ENCODE measurements at places on chromosomes 3 and 15.

DNA sequence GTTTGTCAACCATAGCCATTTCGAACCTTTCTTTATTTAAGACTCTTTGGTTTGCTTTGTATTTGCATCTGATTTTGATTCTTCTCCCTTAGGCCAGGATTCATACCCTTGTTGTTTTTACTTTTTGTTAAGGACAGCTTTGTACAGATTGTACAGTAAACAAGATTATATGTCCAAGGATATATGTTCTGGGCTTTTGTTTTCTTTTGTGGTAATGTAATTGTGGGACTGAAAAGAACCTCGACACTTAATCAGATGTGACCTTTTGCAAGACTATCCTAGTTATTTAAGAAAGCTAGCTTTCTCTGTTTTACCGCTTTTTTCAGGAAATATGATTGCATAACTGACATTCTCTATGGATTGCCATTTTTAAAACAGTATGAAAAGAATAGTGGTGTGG is 67.0 kb upstream of the SAMMSON start:
- DNase-seq, result no peak

GRCh38 chr3:190605385-190605784 is 91.5 kb downstream of the IL1RAP start:
- no peak for DNase-seq

GRCh38 chr3:52403955-52404354 is 40.9 kb downstream of the SEMA3G start:
- DNase-seq, result no peak

DNA sequence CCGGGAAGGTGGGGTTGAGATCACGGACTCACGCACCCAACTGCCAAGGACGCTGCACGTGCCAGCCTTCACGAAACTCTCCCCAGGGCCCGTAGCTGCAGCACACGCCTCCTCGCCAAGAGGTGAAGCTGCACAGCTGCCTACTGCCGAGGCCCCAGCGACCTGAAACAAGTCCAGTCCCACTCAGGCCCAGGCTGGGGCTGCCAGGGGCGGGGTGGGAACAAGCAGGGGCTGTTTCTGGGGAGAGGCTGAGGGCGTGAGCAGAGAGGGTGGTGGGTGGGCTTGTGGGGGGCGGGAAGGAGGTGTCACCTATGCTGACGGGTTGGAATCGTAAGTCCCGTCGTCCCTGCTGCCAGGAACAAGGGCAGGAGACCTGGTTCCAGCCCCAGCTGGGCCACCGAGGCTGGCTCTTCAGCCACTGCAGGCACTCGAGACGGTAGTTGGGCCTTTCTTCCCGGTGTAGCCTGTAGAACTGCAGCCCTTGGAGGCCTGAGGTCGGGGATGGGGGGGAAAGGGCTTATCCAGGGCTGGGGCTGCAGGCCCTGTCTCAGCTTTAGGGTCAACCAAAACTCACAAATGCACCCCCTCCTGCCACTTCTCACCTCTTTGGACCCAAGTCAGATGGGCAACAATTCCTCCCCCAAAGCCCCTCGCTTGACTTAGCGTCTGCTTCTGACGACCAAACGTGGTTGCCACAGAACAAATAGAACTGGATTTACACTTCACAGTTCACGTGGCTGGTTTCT is 44.4 kb downstream of the MUC20 start:
- DNase-seq, result no peak

DNA sequence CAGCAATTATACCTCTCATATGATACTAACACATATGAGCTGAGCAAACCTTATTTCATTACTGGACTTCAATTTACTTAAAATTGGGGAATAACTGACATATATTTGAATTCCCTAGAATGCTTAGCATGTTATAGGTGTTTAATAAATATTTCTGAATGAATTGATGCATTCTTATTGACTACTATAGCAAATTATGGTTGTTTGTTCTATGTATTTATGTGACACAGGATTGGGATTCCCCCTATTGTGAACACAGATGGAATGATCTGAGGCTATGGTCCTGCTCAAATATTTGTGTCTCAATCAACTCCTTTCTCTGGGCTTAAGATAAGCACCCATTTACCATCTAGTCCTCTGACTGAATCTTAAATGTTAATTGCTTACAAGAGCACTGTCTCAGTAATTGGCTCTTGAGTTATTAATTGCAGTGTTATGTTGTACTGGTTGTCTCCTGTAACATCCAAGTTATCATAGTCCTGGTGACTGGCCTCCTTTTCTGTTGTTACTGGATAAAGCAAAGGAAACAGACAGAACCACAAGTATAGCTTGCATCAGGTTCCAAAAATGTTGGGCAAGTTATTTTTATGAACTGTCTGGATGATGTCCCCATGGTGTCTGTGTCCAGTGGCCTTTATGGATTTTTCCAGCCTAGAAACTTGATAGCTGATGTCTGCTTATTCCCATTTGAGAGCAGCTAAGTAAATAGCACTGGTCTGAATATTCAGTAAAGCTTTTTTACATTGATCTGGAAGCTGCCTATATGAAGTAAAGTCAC is 2.3 kb upstream of the UACA start:
- DNase-seq, result no peak

GRCh38 chr3:42094128-42094527 is 3.0 kb downstream of the TRAK1 start:
- DNase-seq, result no peak

DNA sequence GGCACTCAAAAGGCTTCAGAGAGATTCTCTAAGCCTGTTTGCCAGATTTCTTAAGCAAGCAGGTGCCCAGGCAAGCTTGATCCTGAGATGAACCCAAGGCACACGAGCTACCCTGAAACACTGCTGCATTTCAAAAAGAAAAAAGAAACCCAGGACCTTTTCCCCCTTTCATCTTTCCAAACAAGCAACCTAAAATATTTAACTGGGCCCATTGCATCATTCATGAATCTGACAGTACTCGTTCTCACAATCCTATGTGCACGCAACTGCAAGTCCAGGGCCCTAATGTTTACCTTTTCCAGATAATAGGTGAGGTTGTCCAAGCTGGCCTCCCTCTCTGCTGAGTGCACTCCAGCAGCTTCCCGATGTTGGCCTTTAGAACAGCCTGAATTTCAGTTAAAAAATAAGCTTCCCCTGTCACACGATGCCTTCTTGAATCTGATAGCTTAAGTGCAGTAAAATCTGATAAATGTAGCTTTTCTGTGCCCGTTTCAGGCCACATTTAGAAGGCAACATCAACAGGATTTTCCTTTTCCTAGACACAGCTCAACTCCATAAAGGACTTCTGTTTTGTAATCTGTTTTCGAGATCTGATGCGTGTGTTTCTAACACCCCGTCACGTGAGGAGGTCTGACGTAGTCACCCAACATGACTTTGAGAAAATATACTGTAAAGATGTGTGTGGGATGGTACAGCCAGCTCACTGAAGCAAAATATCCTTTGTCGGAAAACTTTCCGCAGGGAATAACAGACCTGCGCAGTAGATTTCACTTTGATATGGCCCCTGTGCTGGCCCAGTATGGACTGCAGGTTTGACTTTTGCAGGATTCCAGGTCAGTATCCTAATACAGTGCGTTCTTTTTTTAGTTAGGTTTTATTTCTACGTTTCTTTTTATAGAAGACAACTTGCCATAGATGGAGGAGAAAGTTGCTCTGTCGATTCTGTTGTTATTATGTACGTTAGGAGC is 55.1 kb upstream of the RASA2 start:
- peak; percentile 27 for DNase-seq

GRCh38 chr15:39692356-39693327 is 90.0 kb downstream of the FSIP1 start:
- peak; percentile 37 for DNase-seq

GRCh38 chr3:160486459-160486869 is 36.9 kb upstream of the TRIM59 start:
- DNase-seq, result peak; percentile 63

DNA sequence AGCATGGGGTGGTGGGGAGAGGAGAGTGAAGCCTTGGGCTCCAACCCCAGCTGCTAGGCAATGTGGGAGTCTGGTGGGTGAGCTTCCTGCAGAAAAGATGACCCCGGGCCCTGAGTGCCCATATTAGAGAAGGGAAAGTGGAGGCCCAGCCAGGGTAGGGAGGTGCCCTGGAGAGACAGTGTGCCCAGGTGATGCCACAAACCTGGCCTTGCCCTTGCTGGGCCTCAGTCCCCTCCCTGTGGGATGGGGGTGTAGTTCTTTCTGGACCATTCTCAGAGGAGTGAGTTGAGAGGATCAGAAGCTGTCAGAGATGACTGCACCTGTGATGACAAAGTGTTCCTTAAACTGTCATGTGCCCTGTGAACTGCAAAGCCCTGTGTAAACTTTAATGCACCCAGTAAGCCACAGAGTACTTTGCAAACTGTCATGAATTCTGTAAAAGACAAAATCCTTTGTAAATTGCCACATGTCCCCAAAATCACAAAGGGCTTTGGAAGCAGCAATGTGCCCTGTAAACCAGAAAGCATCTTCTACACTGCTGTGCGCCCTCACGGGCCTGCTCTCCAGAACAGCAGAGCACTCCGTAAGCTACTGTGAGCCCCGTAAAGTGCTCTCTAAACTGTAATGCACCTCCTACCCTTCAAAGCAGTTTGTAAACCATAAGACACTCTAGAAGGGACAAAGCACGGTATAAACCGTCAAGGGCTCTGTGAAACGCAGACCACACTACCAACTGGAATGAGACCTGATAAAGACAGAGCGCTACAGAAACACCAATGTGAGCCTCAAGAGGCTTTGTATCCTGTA is 51.3 kb upstream of the FGD5 start:
- DNase-seq, result no peak

DNA sequence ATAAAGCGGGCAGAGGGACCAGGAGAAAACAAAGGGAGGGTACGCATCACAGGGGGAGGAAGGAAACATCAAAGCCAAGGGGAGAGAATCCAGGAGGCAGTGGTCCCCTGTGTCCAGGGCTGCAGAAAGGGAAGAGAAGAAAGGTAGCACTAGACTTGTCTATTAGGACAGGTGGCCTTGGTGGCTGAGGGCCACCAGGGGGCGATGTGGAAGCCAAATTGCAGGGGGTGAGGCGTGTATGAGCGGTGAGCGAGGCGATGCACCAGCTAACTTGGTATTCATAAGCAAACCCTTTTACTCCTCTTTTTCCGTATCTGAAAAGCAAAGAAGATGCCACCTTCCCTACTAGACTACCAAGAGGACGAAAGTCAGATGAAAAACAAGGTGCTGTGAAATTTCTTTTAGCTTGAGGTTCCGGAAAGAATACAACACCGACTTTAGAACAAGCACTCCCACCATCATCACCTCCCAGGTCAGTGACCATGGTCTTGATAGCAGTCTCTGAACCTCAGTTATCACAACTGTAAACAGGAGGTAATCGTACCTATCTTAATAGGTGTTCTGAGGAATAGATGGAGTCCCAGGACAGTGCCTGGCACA is 654.4 kb upstream of the ADAMTS9 start:
- no peak for DNase-seq

GRCh38 chr3:166889241-166889640 is 490.9 kb downstream of the ZBBX start:
- DNase-seq, result no peak

DNA sequence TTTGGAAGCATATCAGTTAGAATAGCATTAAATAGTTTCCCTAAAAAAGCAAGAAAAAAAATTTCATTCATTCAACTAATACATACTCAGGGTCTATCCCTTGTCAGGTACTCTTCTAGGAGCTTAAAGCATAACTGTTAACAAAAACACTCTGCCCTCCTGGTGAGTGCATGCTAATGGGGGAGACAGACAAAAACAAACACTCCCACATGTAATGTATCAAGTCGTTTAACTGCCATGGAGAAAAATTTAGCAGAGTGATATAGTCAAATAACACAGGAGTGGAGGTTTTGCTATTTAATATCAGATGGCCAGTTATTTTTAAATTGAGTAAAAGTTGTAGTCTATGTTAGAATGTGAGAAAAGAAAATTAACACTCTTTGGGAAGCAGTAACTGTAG is 254.5 kb upstream of the RARB start:
- DNase-seq, result no peak

DNA sequence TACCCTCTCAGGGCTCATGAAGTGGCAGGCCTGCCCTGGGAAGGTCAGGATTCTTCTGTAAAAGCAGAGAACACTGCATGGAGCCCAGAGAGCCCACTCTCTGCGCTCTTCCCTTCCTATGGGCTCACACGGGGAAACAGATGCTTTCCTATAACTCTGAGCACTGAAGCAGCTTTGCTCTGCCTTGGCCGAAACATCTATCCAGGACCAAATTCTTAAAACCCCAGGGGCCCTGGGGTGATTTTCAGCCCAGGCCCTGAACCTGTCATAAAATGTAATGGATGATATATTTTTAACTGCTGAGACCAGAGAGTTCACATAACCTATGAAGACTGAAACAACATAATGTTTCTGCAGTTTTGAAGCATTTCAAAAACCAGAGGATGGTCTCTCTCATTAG is 249.9 kb upstream of the CTDSPL start:
- DNase-seq, result no peak

GRCh38 chr15:66829551-66830121 is 127.6 kb downstream of the SMAD6 start:
- DNase-seq, result no peak

GRCh38 chr15:64216730-64217428 is 54.1 kb upstream of the PPIB start:
- DNase-seq, result no peak

DNA sequence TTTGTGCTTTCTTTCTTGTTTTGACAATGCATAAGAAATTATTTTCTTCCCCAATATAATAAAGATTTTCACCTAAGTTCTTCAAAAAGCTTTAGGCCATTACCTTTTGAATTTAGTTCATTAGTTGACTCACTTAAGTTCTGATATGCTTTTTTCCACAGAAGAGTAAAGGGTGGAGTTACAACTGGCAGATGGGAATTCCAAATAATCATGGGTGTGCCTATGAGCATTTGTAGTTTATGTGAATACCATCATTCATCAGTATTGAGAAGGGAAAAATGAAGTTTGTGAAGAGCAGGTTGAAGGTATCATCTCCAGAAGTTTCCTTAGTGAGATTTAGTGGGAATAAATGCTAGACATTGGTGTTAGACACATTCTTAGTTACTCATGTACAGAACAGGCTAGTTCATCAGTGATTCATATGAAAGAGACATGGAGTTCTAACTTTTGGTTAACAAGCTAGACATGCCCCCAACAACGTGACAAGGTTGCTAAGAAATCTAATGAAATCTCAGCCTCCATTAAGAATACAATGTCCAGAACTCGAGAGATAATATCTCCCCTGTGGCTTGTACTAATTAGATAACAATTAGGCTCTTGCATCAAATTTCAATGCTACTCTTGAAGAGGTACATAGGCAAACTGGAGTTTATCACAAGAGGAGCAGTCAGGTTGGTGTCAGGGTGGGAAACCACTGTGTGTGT is 16.9 kb upstream of the ALCAM start:
- DNase-seq, result no peak

GRCh38 chr15:66404122-66404521 is 17.4 kb downstream of the MAP2K1 start:
- DNase-seq, result no peak

- DNase-seq, result no peak
Measured at GRCh38 chr3:17632401-17633100, 109.9 kb downstream of the TBC1D5 start.

GRCh38 chr15:72230197-72231065 is 559 bp downstream of the PKM start:
- DNase-seq, result peak; percentile 79

- DNase-seq, result no peak
Measured at GRCh38 chr3:152480282-152480953, 211.7 kb downstream of the MBNL1 start.

All from hippocampal formation (tissue), 2 donors.